T-helper 22 cell (primary cell): ENCODE measurements at places on chromosomes 6 and 20.

DNA sequence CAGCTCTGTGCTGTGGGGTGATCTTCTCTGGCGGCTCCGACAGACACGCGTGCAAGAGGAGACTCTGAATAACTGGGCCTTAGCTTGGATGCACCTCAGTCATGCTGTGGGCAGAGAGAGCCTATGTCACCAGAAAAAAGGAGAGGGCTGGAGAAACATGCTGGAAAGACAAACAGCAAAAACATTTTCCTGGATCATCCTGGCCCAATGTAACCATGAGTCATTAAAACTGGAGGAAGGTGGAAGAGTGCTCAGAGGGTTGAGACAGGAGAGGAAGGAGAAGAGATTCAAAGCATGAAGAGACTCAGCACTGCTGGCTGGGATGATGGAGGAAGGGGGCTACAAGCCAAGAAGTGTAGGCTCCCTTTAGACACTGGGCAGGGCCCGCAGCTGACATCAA is 292.0 kb downstream of the CDH26 start:
- DNase-seq, result no peak

DNA sequence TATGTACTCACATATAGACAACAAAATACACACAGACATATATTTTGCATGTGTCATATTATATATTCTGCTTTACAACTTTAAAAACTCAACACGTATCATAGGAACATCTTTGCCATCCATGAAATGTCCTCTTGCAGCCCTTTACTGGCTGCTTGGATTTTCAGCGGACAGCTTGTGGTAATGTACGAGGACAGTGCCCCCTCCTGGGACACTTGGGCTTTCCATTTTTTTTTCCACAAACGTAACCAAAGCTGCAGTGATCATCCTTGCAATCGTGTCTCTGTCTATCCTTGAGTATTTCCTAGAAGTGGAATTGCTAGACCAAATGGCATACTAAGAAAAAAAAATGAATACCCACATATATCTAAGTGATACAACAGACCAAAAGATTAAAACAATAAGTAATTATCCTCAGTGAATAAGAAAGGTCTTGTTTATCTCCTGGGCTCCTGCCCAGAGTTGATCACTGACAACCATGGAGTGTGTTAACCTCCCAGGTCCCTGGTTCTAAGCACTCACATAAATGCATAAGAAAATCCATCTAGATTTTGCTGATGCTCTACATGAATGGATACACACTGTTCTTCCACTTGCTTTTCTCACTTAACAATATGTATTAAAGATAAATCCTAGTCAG is 18.1 kb downstream of the BPI start:
- DNase-seq, result no peak

GRCh38 chr6:45667766-45668165 is 290.0 kb upstream of the SUPT3H start:
- no peak for DNase-seq

DNA sequence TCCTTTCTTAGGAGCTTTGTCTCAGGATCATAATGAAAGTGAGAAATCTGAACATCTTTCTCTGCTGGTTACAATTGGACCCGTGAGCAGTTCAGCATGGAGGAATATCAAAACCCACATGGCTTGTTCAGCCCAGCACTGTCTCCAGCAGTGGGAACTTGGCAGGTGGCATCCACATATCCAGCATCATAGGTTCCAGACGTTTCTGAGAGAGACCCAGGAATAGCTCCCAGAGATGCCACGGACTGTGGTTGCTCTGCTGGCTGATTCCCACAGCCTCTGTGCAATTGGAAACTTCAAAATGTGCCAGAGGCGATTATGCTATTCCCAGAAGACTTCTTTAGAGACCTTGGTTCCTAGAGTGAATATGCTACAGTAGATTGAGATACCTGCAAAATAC is 76.4 kb downstream of the PHACTR2 start:
- no peak for DNase-seq

DNA sequence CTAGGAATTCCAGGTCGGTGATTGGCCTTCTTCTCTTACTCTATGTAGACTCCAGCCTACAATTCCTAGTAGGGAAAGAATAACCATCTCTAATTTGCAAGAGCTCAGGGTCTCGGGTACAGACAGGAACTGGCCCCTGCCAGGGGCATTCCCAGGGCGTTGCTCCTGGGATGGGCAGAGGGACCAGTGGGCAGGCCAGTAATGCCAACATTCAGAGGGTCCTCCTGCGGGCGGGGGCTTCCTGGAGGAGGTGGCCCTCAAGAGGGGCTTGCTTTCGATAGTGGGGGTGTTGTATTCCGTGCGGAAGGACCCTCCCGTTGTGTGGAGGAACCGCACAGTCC is 129.8 kb upstream of the PRND start:
- no peak for DNase-seq

- no peak for DNase-seq
These were observed 2.1 kb downstream of the UBE2J1 start for GRCh38 chr6:89350281-89350966.

GRCh38 chr6:158774717-158775449 is 44.3 kb downstream of the EZR start:
- DNase-seq, result no peak
